Hematopoietic multipotent progenitor cell (in vitro differentiated cells): ENCODE measurements at places on chromosomes 12 and 14.

DNA sequence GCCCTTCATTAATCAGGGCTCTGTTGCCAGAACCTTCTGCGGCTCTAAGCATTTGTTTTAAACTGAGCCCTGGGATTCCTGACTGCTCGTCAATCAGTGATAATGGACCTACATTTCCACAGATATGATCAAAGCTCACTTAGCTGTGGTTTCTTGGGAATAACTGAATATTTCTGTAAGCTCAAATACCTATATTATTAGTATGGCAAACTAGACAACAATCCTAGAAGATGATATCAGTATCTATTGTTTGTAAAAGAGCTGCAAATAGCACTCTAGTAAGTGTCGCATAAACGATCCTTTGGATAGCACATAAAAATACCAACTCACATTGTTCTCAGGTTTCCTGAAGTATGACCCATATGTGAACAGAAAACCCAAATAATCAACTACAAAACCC is 150.4 kb downstream of the PPM1H start:
- no peak for DNase-seq

DNA sequence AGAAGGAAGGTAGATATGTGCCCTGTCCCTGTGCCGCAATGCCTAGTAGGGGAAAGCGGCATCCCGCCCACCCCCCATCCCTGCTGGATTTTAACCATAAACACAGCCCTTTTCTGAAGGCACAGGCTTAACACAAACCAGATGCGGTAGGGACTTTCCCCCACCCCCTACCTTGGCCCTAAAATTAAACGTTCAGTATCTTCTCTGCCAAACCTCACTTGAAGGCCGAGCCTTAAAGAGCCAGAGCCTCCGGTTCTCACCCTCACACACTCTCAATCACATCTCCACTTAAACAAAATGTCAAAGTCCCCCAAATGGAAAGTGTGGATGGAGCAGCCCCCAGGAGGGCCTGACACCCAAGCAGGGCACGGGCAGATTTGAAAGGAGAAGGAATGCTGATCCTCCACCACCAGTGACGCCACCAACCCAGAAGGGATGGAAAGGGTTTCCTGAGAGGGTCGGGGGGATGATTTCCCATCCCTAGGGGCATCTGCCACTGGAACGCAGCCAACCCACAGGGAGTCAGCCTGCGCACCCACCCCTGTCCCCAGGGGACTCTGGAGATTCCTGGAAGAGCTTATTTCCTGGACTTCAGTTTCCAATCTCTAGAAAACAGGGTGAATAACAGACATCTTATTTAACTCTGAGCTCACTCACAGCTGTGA is 26.4 kb downstream of the ACTN1 start:
- no peak for DNase-seq

DNA sequence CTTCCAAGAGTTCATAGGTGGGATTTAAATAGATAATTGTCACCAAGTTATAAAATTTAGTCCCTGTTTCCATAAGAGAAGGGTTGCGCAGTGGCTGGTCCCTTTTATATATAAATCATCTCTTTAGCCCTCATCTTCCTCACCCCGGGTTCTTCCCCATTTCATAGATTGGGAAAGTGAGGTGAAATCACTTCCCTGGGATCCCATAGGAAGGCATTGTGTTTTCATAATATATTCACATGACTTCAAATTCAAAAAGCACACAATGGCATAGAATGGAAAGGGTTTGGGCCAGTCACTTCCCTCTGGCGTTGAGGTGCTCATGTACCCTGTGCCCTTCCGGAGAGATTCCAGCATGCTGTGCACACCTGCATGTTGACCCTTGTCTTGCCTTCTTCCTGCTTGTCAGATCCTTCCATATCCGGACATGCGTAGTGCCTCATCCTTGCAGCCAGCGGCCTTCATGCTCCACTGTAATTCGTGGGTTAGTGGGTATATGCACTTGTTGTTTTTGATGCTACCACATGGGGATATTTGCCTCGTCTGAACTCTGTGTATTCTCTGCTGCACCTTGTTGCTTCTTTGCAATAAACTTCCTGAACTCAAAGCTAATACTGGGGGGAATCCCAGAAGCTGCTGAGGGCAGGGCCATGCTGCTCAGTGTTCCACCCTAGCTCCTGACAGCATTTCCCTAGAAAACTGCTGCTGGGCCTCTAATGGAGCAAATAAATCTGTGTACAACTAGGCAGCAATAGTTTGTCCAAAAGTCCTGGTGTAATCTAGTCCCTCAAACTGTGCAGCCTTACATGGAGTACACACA is 59.6 kb downstream of the ANAPC7 start:
- no peak for DNase-seq

DNA sequence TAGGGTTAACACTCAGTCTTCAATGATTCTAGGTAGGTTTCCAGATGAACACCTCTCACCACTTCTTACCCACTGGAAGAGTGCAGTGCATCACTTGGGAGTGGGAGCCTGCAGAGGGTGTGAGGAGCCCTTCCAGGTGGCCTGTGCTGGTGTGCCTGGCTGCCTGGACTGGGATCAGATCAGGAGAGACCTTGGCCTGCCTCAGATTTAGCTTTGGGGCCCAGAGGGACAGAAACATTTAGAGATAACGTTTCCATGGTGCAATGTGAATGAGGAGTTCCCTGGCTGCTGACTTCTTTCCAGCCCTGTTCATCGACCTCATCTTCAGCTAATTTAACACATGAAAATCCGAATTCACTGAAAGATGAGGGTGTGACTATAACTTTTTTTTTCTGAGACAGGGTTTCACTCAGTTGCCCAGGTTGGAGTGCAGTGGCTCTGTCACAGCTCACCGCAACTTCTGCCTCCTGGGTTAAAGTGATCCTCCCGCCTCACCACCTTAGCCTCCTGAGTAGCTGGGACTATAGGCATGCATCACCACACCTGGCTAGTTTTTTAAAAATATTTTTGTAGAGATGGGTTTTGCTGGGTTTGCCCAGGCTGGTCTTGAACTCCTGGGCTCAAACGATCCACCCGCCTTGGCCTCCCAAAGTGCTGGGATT is 53.6 kb downstream of the SUSD6 start:
- DNase-seq, result no peak
